ENCODE measurements at places on chromosomes 5 and 9.

DNA sequence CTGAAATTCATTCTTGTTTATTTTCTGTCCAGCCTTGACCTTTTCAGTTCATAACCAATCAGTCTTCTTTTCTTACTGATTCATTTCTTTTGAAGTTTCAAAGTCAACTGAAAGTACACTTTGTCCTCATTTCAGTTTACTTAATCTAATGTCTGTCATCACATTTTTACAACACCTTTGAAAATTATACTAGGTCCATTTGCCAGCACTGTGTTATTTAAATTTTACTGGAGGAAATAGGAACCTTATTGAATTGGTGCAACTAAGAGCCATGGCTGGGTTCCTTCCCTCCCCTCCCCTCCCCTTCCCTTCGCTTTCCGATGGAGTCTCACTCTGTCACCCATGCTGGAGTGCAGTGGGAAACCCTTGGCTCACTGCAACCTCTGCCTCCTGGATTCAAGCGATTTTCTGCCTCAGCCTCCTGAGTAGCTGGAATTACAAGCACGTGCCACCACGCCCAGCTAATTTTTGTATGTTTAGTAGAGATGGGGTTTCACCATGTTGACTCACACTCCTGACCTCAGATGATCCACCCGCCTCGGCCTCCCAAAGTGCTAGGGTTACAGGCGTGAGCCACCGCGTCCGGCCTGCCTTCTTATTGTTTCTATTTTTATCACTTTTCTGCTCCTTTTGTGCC, 6.3 kb downstream of the RMI1 start:
- no peak for DNase-seq

DNA sequence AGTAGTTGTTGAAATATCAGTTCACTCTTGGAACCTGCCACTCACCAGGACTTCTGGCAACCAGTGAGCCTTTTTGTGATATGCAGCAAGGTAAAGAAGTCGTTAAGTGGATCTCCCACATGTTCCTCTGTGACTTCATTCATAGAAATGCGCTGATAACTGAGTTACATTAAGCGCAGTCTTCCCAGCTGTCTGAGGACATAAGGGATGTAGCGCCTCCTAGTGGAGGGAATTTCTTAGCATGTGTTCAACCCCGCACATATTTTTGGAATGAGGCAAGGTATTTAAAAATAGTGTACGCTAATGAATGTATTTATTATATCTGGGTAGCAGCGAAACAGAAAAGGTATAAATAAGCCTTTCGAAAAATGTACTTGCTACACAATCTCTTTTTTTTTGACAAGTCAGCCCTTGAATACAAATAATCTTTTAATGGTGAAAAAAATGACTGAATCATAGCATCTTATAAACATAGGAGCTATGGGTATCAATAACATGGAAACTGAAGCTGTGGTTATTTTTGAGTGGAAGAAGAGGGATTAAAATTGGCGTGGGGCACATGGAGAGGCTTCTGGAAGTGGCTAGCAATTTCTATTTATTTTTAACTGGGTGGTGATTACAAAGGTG, 38.0 kb downstream of the PALM2AKAP2 start:
- DNase-seq, result peak; percentile 89

GRCh38 chr5:28632607-28633006, 1594.2 kb upstream of the CDH9 start:
- DNase-seq, result no peak

DNA sequence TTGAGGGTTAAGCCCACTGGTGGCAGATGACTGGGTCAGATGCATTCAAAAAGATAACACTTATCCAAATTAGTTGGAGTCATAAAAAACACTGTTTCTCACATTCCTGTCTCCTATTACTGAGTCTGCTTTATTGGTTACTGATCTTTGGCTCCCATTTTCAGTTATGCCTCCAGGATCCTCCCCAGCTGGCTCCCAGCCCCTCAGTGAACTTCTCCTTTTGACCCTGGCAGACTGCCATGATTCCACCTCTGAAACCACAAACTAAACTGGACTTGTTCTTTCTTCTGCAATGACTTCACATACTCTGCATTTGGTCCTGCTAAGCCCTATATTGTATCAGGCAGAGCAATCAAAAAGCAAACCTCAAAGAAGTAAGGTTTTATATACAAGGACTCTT, 860.8 kb upstream of the DMAC1 start:
- peak; percentile 69 for DNase-seq

DNA sequence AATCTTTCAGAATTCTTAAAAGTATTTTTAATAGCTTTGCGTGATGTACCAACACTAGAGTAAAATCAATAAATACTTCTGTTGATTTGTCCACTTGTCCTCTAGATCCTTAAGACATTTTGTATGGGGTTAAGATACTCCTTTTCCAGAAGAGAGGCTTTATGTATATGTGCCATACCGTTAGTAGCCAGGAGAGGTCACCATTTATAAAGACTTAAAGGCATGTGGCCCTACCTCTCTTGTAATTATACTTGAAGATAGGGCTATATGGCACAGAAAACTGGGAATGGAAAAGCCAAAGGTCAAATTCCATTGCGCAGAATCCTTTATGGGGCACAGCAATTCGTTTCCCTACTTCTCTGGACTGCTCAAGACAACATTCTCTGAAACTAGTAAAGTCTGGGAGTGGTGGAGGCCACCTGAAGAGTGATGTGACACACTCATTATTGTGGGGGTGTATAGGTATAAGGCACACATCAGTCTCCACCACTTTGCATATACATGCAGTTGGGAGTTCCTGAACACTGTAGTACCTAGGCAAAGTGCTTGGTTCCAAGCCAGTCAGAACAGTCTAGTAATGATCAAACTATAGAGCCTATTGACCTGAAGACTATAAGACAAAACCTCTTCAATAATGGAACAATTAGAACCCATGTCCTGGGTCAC, 140.1 kb upstream of the FBXL17 start:
- peak; percentile 24 for DNase-seq

DNA sequence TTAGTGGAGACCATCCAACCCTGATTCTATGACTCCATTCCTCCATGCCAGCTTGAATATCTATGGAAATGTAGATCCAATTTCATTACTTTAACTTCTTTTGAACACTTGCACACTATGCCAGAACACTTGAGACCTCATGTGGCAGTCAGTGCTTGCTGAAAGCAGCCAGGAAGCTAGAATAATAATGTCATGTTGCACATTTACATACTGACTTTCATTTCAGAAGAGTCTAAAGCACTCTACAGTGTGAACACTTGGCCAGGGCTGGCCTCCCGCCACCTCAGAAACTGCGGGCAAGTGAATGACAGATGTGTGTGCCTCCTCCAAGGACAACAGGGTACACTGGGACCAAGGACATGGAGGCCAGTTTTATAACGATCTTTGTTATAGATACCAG, 97.3 kb downstream of the SLF1 start:
- no peak for DNase-seq

DNA sequence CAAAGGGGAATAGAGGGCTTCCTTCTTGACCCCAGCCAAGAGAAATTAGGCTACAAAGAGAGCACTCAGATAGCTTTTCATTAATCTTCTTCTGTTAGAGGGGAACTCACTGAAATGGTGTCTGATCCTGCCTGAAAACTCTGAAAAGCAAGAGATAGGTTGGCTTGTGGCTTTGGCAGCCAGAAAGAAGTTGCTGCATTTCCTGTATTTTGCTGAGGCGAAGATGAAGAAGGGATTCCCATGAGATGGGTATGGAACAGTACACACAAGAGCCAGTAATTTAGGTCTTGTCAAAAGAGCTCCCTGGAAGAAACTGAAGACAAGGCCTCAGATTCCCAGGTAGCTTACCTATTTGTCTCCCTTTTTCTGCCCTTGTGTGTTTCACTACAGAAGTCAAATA, 120.9 kb upstream of the TARS1 start:
- DNase-seq, result no peak

All from retinal pigment epithelial cell (primary cell).